Non-pigmented ciliary epithelial cell (primary cell): ENCODE measurements at places on chromosomes 5 and 9.

GRCh38 chr5:35908814-35909213 lies 29.6 kb downstream of the CAPSL start:
- no peak for DNase-seq

DNA sequence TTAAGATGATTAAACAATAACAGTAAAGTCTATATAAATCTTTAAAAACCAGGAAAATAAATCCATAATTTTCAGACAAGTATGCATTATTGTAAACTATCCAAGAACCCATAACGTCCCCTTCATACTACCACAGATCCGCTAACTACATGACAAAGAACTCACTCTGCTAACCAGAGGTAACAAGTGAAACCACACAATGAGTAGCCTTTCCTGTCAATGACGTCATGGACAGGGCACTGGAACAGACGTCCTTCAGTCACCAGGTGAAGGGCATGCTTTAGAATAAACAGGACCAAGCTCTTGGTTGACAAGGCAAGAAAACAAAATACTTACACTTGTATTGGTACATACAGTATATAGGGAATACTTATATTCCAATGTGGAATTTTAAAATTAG lies 45.2 kb downstream of the RNF130 start:
- peak; percentile 40 for DNase-seq

GRCh38 chr5:1885868-1886845 lies 3.4 kb upstream of the IRX4 start:
- no peak for DNase-seq

- DNase-seq = no peak
Observed at GRCh38 chr5:107112216-107112615, 558.5 kb downstream of the EFNA5 start.
